ENCODE measurements at places on chromosomes 6 and 20.

DNA sequence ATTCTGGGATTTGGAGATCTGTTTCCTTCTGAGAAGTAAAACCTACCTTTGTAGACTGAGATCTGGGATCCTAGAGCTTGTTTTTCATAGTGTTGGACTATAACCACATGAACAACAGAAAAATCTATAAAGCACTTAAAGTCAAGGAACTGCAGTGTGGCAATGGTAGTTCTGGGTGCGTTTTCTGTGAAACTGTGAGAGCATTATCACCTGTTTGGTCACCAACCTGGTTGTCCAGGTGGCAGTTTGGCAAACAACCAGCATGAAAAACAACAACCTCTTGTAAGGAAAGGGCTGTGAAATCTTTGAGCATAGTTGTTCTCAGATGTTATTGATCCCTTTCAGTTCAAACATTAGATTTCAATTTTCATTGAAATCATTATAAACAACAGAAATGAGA lies 215.8 kb upstream of the CITED2 start:
- DNase-seq, result no peak

DNA sequence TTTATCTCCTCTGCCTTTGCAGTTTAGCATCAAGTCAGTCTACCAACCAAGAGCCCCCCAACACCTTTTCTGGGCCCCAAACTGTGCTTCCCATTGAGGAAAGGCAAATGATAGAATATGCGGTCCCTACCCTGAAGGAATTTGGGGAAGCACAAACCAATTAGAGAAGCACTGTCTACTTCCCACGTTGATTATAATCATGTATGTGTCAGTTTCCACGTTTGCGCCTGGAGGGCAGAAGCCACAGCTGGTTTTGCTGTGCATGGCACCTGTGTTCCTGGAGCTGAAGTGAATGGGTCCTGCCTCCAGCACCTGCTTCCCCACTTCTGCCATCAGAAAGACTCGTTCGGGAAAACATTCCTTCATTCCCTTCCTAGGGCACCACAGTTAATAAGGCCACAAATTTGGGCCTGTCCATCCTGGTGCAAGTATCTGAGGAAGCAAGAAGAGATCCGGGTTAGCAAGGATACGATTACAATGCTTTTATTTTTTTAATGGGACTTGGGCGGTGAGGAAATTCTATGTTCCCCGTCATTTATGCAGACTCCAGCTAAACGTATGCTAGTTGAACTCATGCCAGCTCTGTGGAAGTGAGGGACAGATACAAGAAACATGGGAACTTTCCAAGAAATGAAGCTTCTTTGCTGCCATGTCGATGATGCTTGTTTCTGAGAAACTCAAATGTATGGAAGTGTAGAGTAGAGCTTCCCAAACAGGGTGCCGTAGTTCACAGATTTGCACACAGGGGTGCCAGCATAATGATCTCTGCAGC lies 333.5 kb downstream of the NRN1 start:
- DNase-seq, result no peak

DNA sequence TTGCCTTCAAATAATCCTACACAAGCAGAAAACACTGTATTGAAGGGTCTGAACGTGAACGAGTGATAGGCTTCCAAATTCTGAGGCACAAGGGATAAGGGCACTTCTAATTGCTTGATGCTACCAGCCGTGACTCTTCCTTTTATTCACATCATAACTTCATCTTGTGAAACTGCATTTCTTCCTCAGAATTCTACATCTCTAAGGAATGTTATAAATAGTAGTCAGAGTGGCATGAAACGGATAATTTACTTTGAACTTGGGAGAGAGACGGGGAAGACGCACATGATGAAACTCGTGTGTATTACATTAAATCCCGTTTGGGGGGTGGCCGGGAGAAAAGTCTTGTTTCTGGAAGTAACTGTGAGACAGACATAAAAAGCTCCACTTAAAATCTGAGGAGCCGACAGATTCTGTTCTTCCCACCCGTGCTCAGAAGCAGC lies 754 bp downstream of the HDDC2 start:
- no peak for DNase-seq

DNA sequence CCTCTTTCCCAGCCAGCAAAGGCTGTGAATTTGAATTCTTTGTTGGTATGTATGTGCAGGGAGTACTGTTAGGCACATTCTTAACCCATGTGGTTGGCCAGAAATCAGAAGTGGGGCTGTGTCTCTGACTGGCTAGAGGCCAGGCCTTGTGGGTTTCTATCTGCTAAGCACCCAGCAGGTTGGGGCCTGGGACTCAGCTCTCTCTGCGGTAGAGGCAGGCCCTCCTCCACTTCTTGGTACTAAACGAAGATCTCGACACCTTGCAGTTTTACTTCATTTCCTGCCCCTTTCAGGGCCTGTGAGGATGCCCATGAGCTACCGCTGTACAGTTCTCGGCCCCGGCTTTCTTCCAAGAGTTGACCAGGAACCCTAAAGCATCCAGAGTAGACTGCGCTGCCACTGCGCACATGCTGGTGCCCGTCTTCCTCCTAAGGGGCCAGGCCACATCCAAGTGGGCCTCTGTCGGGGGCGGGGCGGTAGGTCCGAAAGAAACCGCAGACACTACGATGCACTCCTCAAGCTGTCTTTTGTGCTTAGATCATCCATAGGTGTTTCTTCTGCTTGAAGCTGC lies 51.1 kb downstream of the TCP11 start:
- no peak for DNase-seq

DNA sequence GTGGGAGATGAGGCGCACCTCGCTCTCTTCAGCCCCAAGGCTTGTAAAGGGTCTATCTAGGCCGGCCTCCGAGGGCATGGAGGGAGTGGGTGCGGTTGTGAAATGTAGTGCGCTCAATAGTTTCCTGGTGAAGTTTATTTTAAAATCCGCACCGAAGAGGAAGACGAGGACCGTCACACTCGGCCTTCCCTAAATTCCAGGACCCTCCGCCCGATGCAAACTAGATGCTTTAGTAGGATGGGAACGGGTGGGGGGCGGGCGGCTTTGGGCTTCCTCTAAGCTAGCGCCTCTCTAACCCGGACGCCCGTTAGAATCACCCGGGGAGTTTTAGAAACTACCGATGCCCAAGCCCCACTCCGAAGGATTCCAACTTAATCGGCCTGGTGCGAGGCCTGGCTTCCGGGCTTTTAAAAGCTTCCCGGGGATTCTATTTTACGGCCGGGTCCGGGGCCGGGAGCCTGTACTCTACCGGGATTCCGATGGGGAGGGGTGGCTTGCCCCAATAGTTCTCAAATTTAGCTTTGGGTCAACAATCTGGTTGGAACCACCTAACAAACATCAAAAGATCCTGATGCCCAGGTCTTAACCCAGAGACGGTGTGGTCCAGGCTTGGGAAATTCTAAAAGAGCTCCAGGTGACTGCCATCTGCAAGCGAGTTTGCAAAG lies 548 bp upstream of the BCAS4 start:
- no peak for DNase-seq

GRCh38 chr6:3585320-3585935 lies 128.6 kb upstream of the SLC22A23 start:
- DNase-seq, result no peak

GRCh38 chr6:44504301-44504791 lies 116.8 kb downstream of the CDC5L start:
- no peak for DNase-seq

GRCh38 chr6:134757911-134758361 lies 192.0 kb downstream of the ALDH8A1 start:
- peak; percentile 99 for DNase-seq

DNA sequence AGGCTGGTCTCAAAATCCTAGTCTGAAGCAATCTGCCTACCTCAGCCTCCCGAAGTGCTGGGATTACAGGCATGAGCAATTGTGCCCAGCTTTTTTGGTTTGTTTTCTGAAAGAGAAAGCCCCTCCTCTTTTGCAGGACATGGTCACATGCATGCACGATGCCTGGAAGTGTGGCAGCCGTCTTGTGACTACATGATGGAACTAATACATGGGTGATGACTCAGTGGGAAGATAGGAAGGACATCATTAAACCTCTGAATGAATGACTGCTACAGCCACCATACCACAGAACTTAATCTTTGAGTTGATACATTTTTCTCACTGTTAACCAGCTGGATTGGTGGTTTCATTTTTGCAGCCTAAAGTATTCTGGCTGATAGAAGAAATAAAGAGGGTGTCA lies 13.4 kb upstream of the CTNNBL1 start:
- DNase-seq, result no peak
